ENCODE measurements at places on chromosomes 5 and 9. TPM values are rescaled to one million over a fixed set of nuclear protein-coding genes. Genes with fewer than 3 reads are reported as not detected.

DNA sequence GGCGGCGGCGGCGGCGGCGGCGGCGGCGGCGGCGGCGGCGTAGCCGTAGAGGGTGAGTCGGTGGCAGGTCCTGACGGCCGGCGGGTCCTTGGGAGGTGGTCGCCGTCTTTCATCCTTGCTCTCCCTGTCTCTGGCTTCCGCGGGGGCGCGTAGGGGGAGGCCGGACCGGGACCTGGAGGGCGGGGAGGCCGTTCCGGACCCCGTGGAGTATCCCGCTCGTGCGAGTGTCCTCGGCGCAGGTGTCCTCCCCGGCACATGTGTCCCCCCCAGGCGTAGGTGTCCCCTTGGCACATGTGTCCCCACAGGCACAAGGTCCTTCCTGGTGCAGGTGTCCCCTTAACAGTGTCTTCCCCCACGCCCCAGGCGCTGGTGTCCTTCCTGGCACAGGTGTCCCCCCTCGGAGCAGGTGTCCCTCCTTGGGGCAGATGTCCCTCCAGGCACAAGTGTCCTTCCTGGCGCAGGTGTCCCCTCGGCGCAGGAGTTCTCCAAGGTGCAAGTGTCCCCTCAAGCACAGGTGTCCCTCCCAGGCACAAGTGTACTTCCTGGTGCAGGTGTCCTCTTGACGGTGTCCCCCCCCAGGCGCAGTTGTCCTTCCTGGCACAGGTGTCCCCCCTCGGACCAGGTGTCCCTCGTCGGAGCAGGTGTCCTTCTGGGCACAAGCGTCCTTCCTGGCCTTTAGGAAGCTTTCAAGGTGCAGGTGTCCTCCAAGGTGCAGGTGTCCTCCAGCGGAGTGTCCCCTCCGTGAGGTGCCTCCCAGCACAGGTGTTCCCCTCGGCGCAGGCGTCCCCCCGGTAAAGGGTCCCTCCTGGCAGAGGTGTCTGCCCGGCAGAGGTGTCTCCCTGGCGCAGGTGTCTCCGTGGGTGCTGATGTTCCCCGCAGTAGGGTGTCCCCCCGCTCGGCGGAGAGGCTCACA lies 519 bp downstream of the EXOC3 start:
- DNase-seq: no peak

DNA sequence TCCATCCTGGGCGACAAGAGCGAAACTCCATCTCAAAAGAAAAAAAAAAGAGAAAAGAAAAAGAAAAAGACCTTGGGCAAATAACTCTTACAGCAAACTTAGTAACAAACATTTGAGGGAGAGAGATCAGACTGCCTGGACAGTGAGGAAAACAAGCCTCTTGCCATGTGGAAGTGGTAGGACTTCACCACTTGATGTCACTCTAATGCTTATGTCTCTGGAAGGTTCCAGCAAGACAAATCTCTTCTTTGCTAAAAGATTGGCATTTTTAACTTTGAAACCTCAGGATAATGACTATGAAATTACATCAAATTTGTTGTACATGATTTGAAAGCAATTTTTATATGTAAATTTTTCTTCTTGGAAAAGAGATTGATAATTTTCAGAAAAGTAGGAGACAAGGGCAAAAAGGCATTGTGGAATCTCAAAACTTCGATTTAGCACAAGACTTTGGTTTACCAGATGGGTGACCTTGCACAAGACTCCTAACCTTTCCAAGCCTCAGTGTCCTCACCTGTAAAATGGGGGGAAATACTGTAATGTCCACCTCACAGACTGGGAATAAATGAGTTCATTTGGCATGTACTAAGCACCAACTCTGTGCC lies 5.4 kb downstream of the ACTL7B start:
- DNase-seq: no peak

DNA sequence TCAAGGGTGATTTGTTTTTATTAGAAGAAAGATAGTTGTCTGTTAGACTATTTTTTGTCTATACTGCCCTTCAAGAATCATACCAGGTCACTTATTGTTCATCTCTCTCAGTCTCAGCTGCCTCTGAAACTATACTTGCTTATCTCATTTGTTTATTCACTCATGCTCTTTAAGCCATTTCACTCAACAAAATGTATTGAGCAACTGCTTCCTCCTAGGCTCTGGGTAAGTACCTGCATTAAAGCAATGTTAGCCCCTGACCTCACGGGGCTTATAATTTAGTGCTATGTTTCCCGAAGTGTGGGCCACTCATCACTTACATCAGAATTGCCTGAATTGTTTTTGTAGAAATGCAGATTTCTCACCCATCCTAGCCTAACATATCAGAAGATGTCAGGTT lies 100.9 kb downstream of the DPYSL3 start:
- DNase-seq: no peak

- DNase-seq: no peak
Measured at GRCh38 chr9:13332571-13332970, 53.1 kb upstream of the MPDZ start.

Gene CARTPT
- not detected for polyA plus RNA-seq

DNA sequence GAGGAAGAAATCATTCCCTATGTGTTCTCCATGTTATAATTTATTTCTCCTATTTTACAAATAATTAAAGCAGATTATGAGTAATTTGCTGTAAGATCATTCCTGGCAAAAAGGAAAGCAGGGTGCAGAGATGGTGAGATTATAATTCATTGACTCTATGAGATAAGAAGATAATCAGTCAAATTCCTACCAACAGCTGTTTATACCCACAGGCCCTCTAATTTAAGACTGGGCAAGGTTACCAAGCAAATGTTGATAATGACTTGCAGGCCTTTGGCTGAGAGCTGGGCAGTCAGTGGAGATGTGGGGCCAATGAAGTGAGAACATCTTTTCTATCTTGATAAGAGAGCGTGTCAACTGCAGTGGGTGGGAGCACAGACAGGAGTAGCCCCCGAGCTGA lies 222.7 kb downstream of the ICE1 start:
- no peak for DNase-seq

DNA sequence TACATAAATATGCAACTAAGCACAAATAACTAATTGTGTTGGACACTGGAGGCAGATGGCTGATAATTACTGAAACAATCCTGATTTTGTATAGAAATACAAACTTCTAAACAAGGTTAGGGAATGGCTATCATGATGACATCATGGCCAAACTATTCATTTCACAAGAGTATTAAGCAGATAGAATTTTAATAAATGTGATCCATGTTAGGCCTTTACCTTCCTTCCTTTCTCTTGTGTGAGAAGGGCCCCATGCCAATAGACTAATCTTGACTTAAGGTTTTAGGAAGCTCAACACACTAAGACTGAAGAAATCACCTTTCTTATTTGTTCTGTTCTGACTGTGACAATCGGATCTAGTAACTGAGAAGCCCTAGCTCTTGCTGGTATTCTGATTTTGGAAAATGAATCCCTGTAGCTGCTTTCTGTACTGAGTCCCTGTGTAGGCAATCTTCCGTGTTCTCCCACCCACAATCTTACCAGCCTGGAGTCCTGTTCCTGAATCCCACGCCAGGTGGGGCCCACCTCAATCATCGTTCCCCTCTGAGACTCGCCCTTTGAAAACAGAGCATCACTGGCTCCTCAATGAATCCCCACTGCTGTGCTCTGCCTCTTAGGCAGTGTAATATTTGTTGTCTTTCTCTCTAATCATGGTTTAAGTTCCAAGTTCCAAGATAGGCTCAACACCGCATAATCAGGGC lies 168.7 kb upstream of the GNA14 start:
- no peak for DNase-seq

DNA sequence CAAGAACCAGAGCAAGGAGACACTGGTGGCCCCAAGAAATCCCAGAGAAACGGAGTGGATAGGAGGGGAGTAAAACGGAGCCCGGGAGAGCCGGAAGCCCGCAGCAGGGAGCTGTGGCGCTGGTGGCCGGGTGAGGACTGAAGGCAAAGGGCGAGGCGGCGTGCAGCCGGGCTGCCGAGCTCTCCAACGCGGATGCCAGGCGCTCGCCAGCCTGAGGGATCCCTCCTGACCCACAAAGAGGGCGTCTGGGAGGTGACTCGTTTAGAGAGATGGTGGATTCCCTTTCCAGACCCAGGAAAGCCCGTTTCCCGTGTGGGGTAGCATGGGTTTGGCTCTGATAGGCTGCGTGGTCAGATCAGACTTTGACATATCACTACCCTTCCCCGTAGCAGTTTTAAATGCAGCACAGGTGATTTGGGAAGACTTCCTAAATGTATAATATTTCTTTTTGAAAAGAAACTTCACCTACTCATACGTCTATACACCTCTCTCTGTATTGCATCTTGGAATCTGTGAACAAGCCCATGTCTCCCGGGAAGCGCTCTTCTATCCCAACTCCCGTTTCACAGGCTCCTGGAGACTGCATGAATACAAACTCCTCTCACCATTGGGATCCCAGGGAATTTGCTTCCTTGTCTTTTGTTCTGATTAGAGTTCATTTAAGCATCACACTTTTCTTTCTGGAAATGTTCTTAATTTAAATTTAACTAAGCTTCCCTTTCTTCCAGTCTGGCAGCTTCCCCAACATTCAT lies 158.1 kb downstream of the C9orf152 start:
- DNase-seq: no peak

Gene NKD2
- polyA plus RNA-seq: 1.6 TPM

GRCh38 chr5:66701244-66701643 lies 105.1 kb downstream of the MAST4 start:
- no peak for DNase-seq

DNA sequence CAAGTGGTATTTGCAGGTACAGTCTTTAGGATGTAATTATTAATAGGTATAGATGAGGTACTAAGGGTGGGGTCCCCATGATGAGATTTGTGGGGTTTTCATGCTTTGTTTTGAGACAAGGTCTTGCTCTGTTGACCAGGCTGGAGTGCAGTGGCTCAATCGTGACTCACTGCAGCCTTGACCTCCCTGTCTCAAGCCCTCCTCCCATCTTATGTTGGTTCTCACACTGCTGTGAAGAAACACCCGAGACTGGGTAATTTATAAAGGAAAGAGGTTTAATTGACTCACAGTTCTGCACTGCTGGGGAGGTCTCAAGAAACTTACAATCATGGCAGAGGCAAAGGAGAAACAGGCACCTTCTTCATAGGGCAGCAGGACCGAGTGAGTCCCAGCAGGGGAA lies 217.5 kb downstream of the CDK5RAP2 start:
- no peak for DNase-seq

GRCh38 chr9:81103597-81104471 lies 585.5 kb downstream of the TLE1 start:
- no peak for DNase-seq

DNA sequence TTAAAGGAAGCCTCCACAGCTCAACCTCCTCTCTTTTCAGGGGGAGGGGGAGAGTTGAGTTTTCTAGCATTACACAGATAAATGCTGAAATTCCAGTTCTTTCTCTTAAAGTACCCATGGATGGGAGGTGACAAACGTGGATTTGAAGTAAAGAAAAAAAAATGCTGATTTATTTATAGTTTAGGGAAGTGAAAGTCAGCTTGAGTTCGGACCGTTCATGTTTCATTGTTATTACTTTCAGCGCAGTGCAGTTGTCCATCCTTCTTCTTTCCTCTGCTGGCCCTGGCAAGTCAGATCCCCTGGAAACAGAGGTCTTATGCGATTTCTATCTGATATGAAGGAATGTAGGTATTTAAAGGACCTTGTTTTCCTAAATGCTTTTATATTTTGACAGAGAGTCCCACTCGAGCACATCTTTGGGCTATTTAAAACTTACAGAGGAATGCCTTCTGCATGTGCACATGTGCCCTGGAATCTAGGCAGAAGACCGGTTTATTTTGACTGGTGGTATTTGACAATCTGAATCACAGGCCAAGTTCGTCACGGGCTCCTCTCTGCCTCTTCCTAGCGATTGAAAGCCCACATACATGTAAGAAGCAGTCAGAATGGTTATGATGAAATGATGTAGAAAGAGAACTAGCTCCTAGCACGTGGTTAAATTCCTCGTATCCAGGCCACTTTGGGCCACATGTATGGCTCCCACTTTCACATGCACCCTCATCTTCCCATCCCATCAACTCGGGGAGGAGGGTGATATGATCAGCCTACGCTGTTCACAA lies 385.2 kb upstream of the KLF4 start:
- DNase-seq: no peak

DNA sequence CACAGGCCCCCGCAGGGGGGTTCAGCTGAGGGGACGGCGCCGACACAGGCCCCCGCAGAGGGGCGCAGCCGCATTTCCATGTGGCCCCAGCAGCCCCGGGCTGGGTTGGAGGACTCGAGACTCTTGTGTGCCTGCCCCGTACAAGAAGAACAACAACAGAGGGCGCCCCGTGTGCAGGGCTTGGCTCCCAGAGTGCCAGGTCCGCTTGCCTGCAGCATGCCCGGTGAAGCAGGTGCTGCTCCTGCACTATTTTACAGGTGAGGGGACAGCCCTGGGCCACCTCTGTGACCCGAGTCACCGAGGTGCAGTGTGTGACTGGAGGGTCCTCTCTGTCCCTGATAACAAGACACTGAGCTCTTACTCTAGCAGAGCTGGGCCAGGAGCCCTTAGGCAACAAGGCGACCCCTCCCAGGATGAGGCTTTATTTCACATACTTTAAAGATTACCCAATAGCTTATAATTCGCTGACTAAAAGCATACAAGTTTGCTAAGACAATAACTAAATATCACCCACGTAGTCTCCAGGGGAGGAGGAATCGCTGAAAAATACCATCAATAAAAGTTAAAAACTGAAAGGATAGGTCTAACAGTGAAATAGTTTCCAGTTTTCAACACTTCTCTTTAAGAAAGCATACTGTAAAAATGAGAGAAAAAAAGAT lies 41.7 kb upstream of the SLC9A3 start:
- no peak for DNase-seq

DNA sequence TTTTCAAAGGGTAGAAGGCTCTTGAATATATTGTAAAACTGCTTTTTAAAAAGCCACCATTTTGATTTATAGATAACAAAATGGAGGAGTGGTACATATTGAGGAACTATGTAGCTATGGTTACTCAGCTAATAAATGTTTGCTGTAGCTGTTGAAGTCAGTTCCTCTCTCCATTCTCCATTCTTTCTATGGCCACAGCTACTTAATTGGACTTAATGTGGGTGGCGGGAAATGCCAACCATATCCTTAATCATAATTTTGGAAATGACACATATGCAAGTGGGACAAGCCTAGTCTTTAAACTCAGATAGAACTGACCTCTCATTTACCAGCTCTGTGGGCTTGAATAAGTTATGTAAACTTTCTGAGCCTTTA lies 10.6 kb downstream of the CDKN2A start:
- DNase-seq: no peak

- no peak for DNase-seq
Measured at GRCh38 chr5:157331807-157332206, 65.9 kb downstream of the CYFIP2 start.
